Stomach (tissue), 19 donors: ENCODE measurements at places on chromosomes 6 and 20. TPM values are rescaled to one million over a fixed set of nuclear protein-coding genes. Genes with fewer than 3 reads are reported as not detected.
A peak's percentile ranks its signal among the peaks of the same experiment; 100 is the strongest.

DNA sequence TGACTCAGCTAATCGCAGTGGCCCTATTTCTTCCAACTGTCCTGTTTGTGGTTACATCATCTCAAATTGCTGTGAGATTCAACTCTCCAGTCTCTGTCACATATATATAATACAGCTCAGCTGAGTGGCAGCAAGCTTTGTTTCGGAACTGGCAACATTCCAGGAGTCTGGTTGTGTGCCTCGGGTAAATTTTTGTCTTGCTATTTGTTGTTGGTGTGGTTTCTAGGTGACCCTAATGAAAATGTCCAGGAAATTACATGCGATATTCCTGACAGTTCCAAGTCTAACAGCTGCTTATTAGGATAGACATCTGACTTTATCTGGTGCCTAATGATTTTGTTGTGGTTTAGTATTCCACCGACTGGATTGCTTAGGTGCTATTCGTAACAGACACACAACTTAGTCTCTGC is 581.8 kb downstream of the CD109 start:
- no peaks in the 10 kb centered on the region for H3K27me3 ChIP-seq
- H3K4me1 ChIP-seq: no peaks in the 10 kb centered on the region

GRCh38 chr20:1711266-1711665 is 53.7 kb upstream of the SIRPG start:
- H3K27me3 ChIP-seq: no peaks in the 10 kb centered on the region
- no peak overlapping the region for H3K4me3 ChIP-seq
- H3K27ac ChIP-seq: no peak overlapping the region
- no peaks in the 10 kb centered on the region for H3K36me3 ChIP-seq
- no peaks in the 10 kb centered on the region for H3K4me1 ChIP-seq

GRCh38 chr6:91097364-91097763 is 510.5 kb upstream of the MAP3K7 start:
- no peak overlapping the region for H3K4me3 ChIP-seq
- no peaks in the 10 kb centered on the region for H3K36me3 ChIP-seq
- no peaks in the 10 kb centered on the region for H3K4me1 ChIP-seq

Gene TCP1
- 52.7 TPM for total RNA-seq

DNA sequence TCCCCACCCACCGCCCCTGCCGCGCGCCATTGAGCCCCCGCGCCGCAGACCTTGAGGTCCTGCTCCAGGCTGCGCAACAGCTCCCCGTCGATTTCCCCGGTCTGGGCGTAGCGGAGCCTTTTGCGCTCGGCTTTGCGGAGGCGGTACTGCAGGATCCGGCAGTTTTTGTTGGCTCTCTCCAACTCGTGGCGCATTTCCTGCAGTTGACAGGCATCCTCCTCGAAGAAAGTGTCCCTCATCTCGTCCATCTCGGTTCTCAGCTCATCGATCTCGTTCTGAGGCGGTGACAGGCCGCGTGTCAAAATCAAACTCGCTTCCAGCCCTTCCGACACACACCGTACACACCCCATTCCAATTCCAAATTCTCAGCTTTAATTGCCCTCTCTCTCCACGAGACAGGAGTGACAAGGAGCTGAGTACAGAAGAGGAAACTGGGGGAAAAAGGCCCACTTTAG is 4.3 kb downstream of the MTCL3 start:
- no peak for DNase-seq
- peak overlapping the region; percentile 88 for H3K4me3 ChIP-seq
- H3K36me3 ChIP-seq: no peaks in the 10 kb centered on the region

Gene NUP153
- total RNA-seq: 26.8 TPM

GRCh38 chr6:54586251-54586650 is 260.3 kb upstream of the FAM83B start:
- no peak overlapping the region for H3K27ac ChIP-seq
- no peak overlapping the region for H3K4me3 ChIP-seq
- H3K27me3 ChIP-seq: no peaks in the 10 kb centered on the region
- no peaks in the 10 kb centered on the region for H3K36me3 ChIP-seq

GRCh38 chr20:3105256-3106137 is 21.0 kb upstream of the AVP start:
- peaks cover 15% of the 10 kb centered on the region for H3K36me3 ChIP-seq
- no peaks in the 10 kb centered on the region for H3K27me3 ChIP-seq
- no peak overlapping the region for H3K4me3 ChIP-seq
- no peak for DNase-seq

DNA sequence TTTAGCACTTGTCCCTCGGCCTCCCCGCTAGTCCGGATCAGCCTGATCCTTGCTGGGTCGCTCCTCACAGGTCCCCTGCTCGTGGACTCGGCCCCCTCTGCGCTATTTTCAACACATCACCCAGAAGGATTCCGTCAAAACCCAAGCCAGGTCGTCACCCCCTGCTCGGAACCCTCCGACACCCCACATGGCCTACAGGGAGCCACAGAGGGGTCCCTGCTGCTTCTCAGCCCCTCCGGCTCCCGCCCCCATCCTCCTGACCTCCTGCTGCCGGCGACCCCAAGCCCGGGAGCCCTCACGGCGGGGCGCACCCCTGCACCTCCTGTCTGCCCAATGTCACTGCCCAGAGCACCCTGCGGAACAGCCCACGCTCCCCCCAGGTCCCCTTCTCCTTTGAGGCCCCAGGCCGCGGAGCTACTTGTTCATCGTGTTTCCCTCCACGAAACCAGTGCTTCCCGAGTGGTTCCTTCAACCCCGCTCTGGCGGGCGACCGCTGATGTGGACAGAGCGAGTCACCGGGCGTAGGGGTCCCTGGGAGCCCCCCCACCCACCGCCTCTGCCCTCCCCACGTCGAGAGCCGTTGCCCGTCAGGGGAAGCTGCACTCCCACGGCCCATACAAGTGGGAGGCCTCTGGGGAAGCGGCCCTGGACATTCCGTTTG is 638 bp upstream of the MYL9 start:
- H3K4me1 ChIP-seq: peaks cover 39% of the 10 kb centered on the region
- H3K36me3 ChIP-seq: peaks cover 4% of the 10 kb centered on the region
- H3K27me3 ChIP-seq: no peaks in the 10 kb centered on the region
- peak overlapping the region; percentile 93 for H3K27ac ChIP-seq

DNA sequence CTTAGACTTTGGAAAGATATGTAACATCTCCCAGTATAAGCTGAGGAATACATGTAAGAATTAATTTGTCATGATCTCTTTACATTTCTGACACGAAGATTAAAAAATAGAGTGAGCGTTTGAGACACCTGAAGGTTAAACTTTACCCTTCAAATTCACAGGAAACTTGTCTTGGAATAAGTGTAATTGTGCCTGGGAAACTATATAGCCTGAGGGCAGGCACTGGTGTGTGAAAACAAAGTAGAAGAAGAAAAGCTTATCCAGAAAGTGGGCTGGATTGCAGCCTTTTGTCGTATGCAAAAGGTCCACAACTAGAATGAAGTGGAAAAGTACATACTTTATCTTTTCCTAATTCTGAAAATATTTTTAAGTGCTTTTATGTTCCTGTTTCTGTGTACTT is 275.7 kb upstream of the TCF21 start:
- H3K27ac ChIP-seq: no peak overlapping the region
- H3K4me1 ChIP-seq: no peaks in the 10 kb centered on the region
- no peaks in the 10 kb centered on the region for H3K36me3 ChIP-seq
- no peaks in the 10 kb centered on the region for H3K27me3 ChIP-seq

- H3K4me1 ChIP-seq: no peaks in the 10 kb centered on the region
- no peak overlapping the region for H3K27ac ChIP-seq
- no peak overlapping the region for H3K4me3 ChIP-seq
- peak; percentile 38 for DNase-seq
- no peaks in the 10 kb centered on the region for H3K27me3 ChIP-seq
Measured at GRCh38 chr6:3013486-3013885, 13.8 kb downstream of the NQO2 start.

Gene TMC2
- not detected for total RNA-seq
